Lung (tissue), 17 donors: ENCODE measurements at places on chromosomes 1 and 21. TPM values are rescaled to one million over a fixed set of nuclear protein-coding genes. Genes with fewer than 3 reads are reported as not detected.

Gene RGS16
- 13.6 TPM for total RNA-seq

Gene CCT8
- 112 TPM for total RNA-seq

Gene GJB5
- 0.17 TPM for total RNA-seq

Gene HAPLN2
- total RNA-seq: 0.18 TPM
